ENCODE measurements at places on chromosomes 7 and 10. TPM values are rescaled to one million over a fixed set of nuclear protein-coding genes. Genes with fewer than 3 reads are reported as not detected.

The SCIN gene
- 0.96 TPM for total RNA-seq

The UNCX gene
- total RNA-seq: not detected

The OR2A25 gene
- not detected for total RNA-seq

The ERVW-1 gene
- not detected for total RNA-seq

- DNase-seq: no peak
Measured at GRCh38 chr7:18386607-18387006, 108.9 kb upstream of the HDAC9 start.

The GUSB gene
- 35.2 TPM for total RNA-seq

- DNase-seq: no peak
Measured at GRCh38 chr7:108838198-108838597, 268.5 kb downstream of the DNAJB9 start.

The LRRC4 gene
- total RNA-seq: 1.6 TPM

- no peak for DNase-seq
Measured at GRCh38 chr7:127632276-127632910, 14.5 kb upstream of the PAX4 start.

DNA sequence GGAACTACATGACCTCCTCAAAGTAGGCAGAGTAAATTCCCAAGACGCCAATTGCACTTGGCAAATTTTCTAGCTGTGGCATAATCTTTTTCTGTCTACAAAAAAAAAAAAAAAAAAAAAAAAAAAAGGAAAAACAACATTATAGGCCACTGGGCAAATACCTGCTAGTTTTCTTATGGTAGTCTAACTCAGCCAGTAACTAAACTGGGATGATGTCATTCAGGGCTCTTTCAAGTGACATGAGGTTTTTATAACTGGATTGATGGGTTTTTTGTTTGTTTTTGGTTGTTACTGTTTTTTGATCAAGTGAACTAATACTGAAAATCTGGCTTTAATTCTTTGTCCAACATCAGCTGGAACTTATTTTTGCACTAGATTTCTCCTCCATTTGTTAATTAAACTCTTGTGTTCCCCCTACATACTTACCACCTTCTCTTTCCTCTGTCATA is 7.4 kb upstream of the VIM start:
- no peak for DNase-seq

DNA sequence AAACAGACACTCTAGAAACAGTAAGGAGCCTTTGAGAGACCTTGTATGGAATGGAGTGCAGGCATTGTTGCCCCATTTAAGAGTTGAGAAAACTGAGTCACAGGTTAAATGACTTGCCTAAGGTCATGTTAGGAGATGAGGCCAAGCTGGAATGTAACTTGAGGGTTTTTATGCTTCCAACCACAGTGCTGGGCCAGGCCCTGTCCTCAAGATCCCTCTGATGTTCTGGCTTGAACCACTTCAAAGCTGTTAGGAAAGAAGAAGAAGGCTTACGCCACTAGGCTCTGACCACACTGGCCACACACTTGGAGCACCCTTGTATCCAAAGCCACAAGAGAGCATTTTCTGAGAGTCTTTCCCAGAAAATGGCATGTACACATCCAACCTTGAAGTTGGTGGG is 42.7 kb downstream of the PLAU start:
- no peak for DNase-seq

The ZNF804B gene
- total RNA-seq: not detected

DNA sequence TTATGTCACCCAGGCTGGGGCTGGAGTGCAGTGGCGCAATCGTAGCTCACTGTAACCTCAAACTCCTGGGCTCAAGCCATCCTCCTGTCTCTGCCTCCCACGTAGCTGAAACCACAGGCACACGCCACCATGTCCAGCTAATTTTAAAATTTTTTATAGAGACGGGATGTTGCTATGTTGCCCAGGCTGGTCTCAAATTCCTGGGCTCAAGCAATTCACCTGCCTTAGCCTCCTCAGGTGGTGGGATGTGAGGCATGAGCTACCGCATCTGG is 123.2 kb upstream of the PARD3 start:
- no peak for DNase-seq

The OR2A14 gene
- not detected for total RNA-seq

The PODXL gene
- 20.3 TPM for total RNA-seq

The SFRP4 gene
- 27.2 TPM for total RNA-seq

The BLNK gene
- total RNA-seq: 13.4 TPM

The CADPS2 gene
- 67.5 TPM for total RNA-seq

DNA sequence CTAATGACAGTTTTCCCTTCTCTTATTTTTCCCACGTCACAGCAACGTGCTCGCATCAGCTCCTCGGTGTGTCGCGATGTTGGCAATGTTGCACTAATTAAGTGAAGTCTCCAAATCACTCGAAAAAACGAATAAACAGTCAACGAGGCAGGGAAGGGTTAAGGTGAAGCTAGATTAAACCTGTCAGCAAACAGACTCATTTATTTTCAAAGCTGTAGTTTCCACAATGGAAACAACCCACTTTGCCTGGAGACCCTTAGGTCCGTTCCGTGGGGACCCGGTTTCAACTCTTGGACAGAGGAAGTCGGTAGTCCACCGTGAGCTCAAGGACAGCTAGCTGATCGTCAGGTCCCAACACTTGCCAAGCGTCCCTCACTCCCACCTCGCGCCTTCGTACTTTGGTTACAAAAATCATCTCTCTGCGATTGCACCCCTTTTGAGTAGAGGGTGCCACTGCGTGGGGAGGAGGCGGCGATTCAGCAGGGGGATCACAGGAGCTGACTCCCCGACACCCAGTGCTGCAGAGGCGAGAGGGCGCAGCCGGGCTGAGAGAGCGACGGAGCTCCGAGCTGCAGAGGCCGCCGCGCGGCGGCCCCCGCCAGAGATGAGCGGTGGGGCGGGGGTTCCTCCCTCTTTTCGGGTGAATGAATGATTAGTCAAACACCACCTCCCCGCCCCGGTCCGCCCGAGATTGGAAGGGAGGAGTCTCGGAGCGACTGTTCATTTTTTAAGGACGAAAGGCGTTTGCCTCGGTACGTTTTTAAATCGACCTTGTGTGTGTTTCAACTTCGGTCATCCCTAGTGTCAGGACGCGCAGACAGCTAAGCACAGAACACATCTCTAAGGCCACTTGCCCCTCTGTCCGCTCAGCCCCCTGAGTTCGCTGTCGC is 1.3 kb upstream of the BMPER start:
- no peak for DNase-seq

GRCh38 chr7:75971961-75972763 is 22.2 kb downstream of the TMEM120A start:
- DNase-seq: no peak

The CLCN1 gene
- total RNA-seq: not detected

- DNase-seq: no peak
Measured at GRCh38 chr7:27176962-27177794, 3.1 kb upstream of the HOXA10 start.

DNA sequence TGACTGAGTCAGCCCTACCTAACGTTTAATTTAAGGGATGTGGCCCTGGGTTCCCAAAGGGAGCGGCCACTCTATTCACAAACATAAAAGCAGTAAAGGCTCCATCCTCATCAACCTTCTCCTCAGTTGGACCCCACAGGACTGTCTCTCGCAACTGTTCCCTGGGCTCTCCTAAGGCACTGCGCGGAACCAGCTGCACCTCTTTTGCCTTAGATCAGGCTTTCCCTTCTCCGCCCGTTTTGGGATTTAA is 689 bp upstream of the GTPBP4 start:
- DNase-seq: no peak

The C10orf71 gene
- not detected for total RNA-seq

DNA sequence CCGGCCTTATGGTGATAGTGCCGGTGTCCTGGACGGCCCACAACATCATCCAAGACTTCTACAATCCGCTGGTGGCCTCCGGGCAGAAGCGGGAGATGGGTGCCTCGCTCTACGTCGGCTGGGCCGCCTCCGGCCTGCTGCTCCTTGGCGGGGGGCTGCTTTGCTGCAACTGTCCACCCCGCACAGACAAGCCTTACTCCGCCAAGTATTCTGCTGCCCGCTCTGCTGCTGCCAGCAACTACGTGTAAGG is 713 bp downstream of the CLDN4 start:
- DNase-seq: no peak

The ABCB4 gene
- total RNA-seq: 0.33 TPM

- no peak for DNase-seq
Measured at GRCh38 chr7:131502810-131503508, 53.5 kb downstream of the PODXL start.

DNA sequence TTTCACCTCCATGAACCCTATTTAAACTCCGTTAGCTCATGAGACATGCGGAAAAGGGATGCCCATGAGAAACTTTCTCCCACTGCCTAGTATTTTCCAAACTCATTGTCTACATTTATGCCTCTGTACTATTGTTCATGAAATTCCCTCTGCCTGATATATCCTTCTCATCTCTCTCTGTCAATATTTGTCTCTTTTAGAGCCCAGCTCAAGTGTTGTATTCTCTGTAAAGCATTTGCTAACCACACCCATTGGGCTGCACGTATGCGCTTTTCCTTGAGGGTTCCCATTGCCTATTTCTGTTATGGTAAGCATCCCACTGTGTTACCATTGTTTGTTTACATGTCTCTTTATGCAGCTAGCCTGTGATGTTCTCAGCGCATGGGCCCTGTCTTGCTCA is 211.4 kb downstream of the MDFIC start:
- no peak for DNase-seq

GRCh38 chr10:132422903-132423825 is 26.2 kb downstream of the PWWP2B start:
- no peak for DNase-seq

DNA sequence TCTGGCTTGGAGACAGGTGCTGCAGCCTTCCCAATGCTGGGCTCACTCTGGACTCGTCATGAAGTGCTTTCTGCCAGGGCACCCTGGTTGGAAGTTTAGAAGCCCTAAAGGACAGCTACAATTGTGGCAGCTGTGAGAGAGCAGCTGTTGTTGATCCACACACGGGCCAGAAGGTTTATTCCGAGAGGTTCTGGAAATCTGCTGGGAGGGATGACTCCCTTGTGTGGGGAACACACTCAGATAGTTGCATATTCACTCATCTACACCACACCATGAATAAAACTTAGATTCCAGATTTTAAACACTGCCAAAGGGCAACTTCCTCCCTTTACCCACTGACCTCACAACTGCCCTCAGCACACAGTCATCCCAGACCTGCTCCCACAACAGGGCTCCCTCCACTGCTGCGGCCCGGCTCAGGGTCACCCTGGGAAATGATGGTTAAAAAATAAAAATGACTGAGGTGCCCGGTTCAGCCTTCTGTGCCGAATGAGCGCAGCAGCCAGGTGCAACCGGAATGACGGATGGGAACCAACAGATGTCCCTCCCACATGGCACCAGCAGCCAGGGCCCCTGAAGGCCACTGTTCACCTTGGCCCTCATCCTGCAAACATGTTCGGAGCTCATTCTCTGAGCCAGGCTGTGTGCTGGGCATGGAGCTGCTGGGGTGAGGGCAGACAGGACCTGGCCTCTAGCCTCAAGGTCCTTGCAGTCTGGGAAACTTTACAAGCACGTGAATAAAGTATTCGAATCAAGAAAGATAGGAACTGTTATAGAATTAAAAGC is 40.2 kb downstream of the ASB13 start:
- no peak for DNase-seq

The TEX36 gene
- total RNA-seq: not detected

DNA sequence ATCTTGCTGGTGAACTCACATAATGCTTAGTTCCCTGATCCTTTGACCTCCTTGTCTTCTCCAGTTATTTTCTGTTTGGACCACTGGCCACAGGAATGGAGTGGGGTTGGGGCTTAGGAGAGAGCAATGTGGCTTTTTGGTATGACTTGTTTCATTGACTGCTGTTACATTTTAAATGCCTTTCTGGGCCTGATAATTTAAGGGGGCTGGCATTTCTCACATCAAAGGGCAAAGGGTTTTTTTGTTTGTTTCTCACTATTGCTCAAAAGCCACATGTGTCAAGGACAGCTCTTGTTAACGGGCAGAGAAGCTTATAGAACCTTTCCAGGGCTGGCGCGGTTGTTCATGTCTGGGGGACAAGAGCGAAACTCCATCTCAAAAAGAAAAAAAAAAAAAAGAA is 161.2 kb upstream of the TNRC18 start:
- DNase-seq: no peak

- DNase-seq: no peak
Measured at GRCh38 chr10:79142064-79142491, 73.3 kb downstream of the ZMIZ1 start.

The NRG3 gene
- total RNA-seq: 0.33 TPM

The NODAL gene
- not detected for total RNA-seq

The CYP17A1 gene
- not detected for total RNA-seq

DNA sequence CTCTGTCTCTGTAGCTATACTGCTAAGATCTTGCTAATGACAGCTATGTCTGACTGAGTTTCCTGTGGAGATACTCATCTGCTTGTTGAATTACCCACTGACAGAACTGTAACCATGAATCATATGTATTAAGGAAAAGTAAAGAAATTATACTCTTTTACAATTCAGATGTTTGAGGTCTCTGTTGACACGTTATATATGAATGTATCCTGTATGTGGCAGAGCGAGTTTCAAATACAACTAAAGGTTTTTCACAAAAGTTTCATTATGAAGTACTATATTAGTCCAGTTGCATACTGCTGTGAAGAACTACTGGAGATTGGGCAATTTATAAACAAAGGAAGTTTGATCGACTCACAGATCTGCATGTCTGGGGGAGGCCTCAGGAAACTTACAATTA is 232.5 kb downstream of the CDK14 start:
- DNase-seq: no peak

DNA sequence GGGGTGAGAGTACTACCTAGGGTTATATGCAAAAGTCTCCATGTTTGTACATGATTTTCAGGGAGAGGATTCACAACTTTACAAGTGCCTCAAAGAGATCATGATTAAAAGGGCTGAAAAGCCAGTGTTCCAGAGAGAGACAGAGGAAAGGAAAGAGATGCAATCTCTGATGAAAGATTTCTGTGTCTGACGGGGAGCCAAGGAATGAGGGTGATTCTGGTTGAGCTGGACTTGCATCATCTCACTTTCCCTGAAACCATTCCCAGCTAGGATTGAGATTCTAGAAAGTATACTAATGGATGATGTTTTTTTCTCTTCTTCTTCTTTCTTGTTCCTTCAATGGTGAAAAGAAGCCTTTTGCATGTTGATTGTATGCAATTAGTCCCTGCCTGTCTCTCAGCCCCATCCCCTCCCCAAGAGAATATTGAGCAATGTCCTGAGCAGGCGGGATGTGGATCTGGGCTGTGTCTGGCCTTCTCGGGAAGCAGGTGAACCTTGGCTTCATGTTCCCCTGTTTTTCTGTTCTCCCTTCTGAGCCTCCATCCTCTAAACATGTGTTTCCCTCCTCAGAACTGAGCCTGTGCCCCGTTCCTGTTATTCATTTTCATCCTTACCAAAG is 186.1 kb downstream of the ZNF365 start:
- peak; percentile 40 for DNase-seq

The NSMCE4A gene
- total RNA-seq: 119 TPM

GRCh38 chr10:100109670-100110069 is 28.0 kb upstream of the CPN1 start:
- no peak for DNase-seq

GRCh38 chr10:48575901-48576300 is 29.0 kb downstream of the ARHGAP22 start:
- no peak for DNase-seq

GRCh38 chr10:87691506-87692070 is 31.9 kb downstream of the PAPSS2 start:
- no peak for DNase-seq

- DNase-seq: no peak
Measured at GRCh38 chr7:137006293-137006692, 137.8 kb downstream of the CHRM2 start.

Measured in breast epithelium (tissue), 4 donors.